ENCODE measurements at places on chromosomes 6 and 20.

DNA sequence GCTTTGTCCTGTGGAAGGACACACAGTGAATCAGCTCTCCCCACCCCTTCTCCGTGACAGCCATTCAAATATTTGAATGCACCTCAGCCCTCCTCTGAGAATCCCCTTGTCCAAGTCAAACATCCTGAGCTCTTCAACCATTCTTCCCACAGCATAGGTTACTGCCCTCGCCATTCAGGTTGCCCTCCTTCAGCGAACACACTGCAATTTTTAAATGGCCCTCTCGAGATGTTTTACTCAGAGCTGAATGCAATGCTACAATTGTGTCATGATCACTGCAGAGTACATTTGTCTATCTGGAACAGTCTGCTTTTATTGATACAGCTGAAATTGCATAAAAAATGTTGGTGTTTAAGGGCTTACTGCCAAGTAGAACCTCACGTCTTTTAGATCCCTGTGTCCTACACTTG lies 48.9 kb downstream of the SLC2A12 start:
- H3K4me3 ChIP-seq: no peak overlapping the region
- H3K36me3 ChIP-seq: no peaks in the 10 kb centered on the region
- DNase-seq: no peak
- peaks cover 29% of the 10 kb centered on the region for H3K4me1 ChIP-seq
- H3K27me3 ChIP-seq: no peaks in the 10 kb centered on the region

- H3K27ac ChIP-seq: no peak overlapping the region
- H3K4me1 ChIP-seq: no peaks in the 10 kb centered on the region
- no peaks in the 10 kb centered on the region for H3K27me3 ChIP-seq
Measured at GRCh38 chr20:61976644-61977418, 88.8 kb downstream of the TAF4 start.

- no peaks in the 10 kb centered on the region for H3K27me3 ChIP-seq
- H3K4me1 ChIP-seq: no peaks in the 10 kb centered on the region
- no peaks in the 10 kb centered on the region for H3K36me3 ChIP-seq
- peak; percentile 52 for DNase-seq
- H3K4me3 ChIP-seq: no peak overlapping the region
- H3K27ac ChIP-seq: peak overlapping the region; percentile 16
Measured at GRCh38 chr6:125753218-125753936, 3.9 kb downstream of the HEY2 start.

GRCh38 chr20:33662172-33662571 lies at the start of gene C20orf144:
C20orf144 (plus strand) TSS chr20:33662327; CDS start chr20:33662346, 19 bp downstream.
- no peak for DNase-seq
- H3K4me3 ChIP-seq: peak within 1 kb of the TSS; percentile 74
- no peaks in the 10 kb centered on the region for H3K4me1 ChIP-seq
- no peaks in the 10 kb centered on the region for H3K27me3 ChIP-seq
- H3K27ac ChIP-seq: peak within 1 kb of the TSS; percentile 79
- H3K36me3 ChIP-seq: peaks cover 4% of the 10 kb centered on the region

DNA sequence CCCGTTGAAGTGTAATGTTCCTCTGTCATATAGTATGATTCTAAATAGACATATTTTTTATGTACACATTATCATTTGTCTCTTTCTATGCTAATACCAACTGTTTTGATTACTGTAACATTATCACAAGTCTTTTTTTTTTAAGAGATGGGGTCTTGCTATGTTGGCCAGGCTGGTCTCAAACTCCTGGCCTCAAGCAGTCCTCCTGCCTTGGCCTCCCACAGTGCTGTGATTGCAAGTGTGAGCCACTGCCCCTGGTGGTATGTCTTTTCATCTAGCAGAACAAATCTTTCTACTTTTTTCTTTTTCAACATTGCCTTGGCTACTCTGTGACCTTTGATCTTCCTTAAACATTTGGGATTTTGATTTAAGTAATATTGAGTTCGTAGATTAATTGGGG lies 57.7 kb downstream of the SLX4IP start:
- H3K36me3 ChIP-seq: no peaks in the 10 kb centered on the region
- H3K4me3 ChIP-seq: no peak overlapping the region
- no peaks in the 10 kb centered on the region for H3K4me1 ChIP-seq

- no peak for DNase-seq
- H3K36me3 ChIP-seq: no peaks in the 10 kb centered on the region
- H3K4me1 ChIP-seq: no peaks in the 10 kb centered on the region
- H3K27me3 ChIP-seq: no peaks in the 10 kb centered on the region
Measured at GRCh38 chr6:41937861-41938574, 3.6 kb downstream of the CCND3 start.

- H3K36me3 ChIP-seq: no peaks in the 10 kb centered on the region
- peak overlapping the region; percentile 47 for H3K27ac ChIP-seq
- no peaks in the 10 kb centered on the region for H3K4me1 ChIP-seq
- H3K4me3 ChIP-seq: no peak overlapping the region
Measured at GRCh38 chr6:106163446-106163965, 77.4 kb downstream of the PRDM1 start.

GRCh38 chr6:68240726-68241125 lies 394.4 kb upstream of the ADGRB3 start:
- DNase-seq: no peak
- H3K36me3 ChIP-seq: no peaks in the 10 kb centered on the region
- H3K4me1 ChIP-seq: no peaks in the 10 kb centered on the region
- H3K27ac ChIP-seq: no peak overlapping the region
- no peak overlapping the region for H3K4me3 ChIP-seq

GRCh38 chr6:112787371-112787770 lies 440.2 kb downstream of the RFPL4B start:
- no peak for DNase-seq
- no peak overlapping the region for H3K4me3 ChIP-seq
- no peak overlapping the region for H3K27ac ChIP-seq
- H3K4me1 ChIP-seq: no peaks in the 10 kb centered on the region
- H3K36me3 ChIP-seq: no peaks in the 10 kb centered on the region

DNA sequence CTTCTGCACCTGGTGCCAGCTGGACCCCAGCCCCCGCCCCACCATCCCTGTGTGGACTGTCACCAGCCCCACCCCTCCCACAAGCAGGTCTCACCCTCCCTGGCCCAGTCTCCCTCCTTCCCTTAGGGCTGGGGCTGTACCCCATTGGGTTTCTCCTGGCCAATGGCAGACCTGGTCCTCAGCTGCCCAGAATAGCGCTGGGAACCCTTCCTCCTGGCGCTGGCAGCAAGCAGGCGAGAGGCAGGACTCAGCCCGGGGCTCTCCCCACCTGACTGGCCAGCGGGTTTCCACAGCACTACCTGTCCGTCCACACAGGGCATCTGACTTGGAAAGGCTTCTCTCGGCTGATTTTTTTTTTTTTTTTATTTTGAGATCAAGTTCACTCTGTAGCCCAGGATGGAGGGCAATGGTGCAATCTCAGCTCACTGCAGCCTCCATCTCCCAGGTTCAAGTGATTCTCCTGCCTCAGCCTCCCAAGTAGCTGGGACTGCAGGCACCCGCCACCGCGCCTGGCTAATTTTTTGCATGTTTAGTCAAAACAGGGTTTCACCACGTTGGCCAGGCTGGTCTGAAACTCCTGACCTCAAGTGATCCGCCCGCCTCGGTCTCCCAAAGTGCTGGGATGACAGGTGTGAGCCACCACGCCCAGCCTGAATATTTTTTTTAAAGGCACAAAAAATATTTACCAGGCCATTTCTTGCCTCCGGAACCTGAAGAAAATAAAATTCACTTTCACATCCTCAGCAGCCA lies 21.6 kb upstream of the CHRNA4 start:
- no peaks in the 10 kb centered on the region for H3K27me3 ChIP-seq
- no peaks in the 10 kb centered on the region for H3K4me1 ChIP-seq
- DNase-seq: no peak
- no peaks in the 10 kb centered on the region for H3K36me3 ChIP-seq
- no peak overlapping the region for H3K27ac ChIP-seq

DNA sequence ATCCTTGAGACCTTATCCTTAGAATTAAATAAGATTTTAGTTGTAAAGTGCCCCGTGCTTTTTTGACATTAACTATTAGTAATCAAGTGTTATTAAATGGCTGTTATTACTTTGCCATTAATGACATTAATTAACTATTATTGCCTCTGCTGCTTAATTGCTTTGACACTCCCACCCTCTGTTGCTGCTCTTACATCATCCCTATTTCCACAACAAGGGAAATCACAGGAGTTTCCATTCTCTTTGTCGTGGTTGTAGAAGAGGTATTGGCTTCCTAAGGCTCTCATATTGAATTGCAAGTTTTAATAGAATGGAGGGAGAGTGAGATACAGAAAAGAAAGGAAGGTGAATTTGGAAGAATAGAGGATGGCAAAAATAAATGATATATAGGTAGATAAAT lies 545.8 kb downstream of the MMUT start:
- no peaks in the 10 kb centered on the region for H3K27me3 ChIP-seq
- no peak overlapping the region for H3K4me3 ChIP-seq
- no peak overlapping the region for H3K27ac ChIP-seq
- no peak for DNase-seq
- no peaks in the 10 kb centered on the region for H3K36me3 ChIP-seq

- no peak for DNase-seq
- H3K27ac ChIP-seq: no peak overlapping the region
- H3K4me1 ChIP-seq: no peaks in the 10 kb centered on the region
- no peaks in the 10 kb centered on the region for H3K36me3 ChIP-seq
- no peak overlapping the region for H3K4me3 ChIP-seq
Measured at GRCh38 chr20:31780839-31781238, 38.3 kb upstream of the MYLK2 start.

DNA sequence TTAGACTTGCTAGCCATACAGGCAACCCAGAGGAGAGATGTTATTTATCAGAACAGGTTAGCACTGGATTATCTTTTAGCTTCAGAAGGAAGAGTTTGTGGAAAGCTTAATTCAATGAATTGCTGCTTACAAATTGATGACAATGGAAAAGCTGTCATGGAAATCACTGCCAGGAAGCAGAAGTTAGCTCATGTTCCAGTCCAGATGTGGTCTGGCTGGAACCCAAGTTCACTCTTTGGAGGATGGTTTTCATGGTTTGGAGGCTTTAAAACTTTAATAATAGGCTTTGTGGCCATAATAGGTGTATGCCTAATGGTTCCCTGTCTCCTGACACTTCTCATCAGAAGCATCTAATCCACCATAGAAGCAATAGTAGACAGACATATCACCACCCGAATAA lies 699.0 kb downstream of the PHF3 start:
- no peak overlapping the region for H3K27ac ChIP-seq
- no peak overlapping the region for H3K4me3 ChIP-seq
